T-cell (primary cell): ENCODE measurements at places on chromosomes 16 and 17. TPM values are rescaled to one million over a fixed set of nuclear protein-coding genes. Genes with fewer than 3 reads are reported as not detected.

DNA sequence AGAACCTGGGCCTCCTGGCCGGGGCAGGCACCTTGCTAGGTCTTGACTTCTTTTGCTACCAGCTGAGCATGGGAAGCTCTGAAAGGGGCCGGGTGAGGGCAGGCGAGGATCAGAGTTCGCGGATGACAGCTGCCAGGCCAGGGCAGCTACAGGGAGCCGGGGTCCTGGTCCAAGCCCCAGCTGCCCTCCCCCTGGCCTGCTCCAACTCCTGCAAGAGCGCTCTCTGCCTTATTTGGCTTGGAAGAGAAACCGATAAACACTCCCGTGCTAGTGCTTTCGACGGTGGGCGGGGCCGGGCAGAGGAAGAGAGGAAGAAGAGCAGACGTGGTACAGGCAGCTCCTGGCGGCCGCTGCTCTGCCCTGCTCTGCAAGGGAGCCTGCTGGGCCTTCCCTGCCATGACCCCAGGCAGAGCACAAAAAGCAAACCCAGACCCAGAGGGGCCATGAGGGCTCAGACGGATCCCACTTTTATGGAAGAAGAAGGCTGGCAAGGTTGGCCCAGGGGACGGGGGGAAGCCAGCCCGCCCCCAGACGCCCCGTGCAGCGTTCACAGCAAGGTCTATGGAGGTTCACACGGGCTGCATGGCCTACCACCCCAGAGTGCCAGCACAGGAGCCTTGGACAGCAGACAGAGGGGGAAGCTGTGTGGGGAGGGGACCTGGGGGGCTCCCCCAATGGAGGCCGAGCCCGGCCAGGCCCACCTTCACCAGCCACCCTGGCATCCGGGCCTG lies 25.6 kb downstream of the PIEZO1 start:
- peak; percentile 35 for DNase-seq

CD2BP2 gene
- total RNA-seq = 80.3 TPM

DNA sequence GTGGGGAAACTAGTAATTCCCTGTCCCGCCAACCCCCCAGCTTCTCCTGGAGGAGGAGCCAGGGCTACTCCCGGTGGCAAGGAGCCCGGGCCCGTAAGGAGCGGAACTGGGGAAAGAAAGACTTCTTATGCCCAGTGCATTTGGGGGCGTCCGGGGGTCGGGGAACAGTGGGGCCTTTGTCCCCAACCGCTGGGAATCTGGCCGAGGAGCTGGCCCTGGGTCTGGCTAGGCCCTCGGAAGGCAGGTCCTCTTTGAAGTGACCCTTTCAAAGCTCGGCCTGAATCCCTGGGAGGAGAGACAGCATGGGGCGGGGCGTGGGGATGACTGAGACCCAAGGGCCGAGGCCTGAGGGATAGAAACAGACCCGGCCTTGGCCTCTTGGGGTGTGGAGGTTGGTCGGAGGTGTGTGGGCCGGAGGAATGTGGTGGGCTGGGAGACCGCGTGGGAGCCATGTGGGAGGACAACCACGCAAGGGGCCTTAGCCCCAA lies 6.0 kb downstream of the ARHGAP23 start:
- no peak for DNase-seq

PRSS33 gene
- total RNA-seq = not detected

- DNase-seq = no peak
Observed at GRCh38 chr17:53765609-53766008, 57.1 kb upstream of the KIF2B start.

DNA sequence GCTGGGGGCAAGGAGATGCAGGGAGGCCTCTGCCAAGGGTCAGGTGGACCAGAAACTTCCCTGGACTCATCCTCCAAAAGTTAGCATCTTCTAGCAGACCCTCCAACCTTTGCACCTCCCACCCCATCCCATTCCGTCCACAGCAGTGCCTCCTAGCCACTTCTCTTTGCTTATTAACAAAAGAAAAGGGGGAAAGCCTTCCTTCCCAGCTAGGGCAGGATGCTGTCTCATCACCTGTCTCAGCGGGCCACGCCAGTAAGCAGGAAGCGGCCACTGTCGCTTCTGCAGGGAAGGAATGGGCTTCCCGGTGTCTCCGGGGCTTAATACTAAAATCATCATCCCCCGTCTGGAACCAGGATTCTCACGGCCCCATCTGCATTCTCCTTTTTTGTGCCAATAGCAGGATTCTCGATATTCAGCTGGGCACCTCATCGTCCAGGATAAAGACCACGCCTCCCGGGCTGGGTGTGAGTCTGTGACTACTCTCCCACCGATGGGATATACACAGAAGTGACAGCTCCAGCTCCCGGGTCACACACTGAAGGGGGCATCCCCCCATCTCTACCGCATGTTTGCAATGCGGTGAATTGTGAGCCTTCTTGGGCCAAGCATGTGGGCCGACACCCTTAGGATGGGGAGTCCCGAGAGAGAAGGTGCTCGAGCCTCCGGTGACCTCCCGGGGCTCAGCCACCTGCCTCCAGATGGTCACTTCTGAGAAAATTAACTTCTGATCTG lies 15.5 kb upstream of the RBFOX3 start:
- no peak for DNase-seq

- no peak for DNase-seq
Observed at GRCh38 chr17:77428749-77429368, 288.1 kb downstream of the SEC14L1 start.

DNA sequence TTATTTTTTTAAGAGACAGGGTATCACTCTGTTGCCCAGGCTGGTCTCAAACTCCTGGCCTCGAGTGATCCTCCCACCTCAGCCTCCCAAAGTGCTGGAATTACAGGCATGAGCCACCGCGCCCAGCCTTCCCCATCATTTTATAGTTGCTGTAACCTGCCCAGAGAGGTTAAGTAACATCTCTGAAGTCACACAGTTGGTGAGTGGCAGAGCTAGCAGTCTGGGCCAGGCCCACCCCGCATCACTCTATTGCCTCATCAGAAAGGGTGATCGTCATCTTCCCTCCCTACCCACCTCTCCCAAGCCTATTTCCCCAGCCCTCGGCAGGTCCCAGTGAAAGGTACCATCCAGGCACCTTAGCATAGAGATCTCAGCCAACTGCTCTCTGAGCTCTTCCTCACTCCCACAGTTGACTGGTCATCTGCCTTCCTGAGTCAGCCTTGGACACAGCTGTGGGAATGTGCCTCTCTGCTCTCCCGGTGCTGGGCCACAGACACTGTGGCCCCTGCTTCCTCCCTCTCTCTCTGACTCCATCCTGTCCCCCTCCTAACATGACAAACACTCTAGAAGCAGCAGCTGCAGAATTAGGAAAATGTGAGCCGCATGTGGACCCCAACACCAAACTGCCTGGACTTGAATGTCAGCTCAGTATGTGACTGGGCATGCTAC lies 57.1 kb downstream of the SCNN1B start:
- no peak for DNase-seq

DNA sequence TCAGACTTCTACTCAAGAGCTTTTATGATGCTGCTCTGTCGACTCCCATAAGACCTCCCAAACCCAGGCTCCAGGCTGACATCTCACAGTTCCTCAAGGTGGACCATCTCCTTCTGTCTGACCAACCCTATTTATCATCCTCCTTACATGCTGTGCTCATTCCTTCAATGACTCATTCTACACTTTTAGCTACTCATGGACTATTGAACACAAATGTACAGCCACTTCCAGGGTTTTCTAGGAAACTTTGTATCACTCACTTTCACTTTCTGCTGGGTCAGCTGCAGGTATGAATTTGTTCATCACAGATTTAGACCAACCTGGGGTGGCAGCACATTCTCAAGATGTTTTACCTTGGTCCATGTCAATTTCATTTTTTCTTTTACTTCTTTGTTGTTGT lies 162.4 kb upstream of the FAM20A start:
- no peak for DNase-seq
